ENCODE measurements at places on chromosomes 5 and 9. TPM values are rescaled to one million over a fixed set of nuclear protein-coding genes. Genes with fewer than 3 reads are reported as not detected.

GRCh38 chr9:123329329-123329955, 26.6 kb upstream of the CRB2 start:
- no peaks in the 10 kb centered on the region for H3K27me3 ChIP-seq
- H3K4me3 ChIP-seq = no peak overlapping the region
- DNase-seq = no peak

DNA sequence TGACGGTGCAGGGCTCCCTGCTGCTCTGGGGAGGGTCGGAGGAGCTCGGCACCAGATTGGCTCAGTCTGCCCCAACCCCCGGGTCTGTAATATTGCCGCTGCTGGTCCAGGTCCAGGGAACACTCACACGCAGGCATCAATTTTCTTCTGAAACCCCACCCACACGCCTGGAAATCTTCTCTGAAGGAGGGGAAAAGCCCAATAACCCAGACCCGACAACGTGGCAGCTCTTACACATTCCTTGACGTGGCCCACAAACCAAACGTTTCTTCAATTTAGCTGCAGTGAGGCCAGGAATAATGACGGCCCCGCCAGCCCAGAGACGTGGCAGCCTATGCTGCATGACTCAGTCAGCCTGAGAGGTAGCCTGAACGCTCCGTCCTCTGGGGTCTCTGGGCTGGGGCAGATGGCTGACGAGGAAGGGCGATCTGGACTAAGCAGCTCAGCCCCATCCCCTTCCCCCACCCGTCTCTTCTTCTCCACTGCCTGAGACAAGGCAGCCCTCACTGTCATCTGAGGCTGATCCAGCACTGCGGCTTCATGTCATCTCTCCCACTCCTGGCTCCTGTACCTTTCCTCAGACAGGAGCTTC, 9.9 kb upstream of the SPARC start:
- H3K27me3 ChIP-seq = no peaks in the 10 kb centered on the region
- peak overlapping the region; percentile 32 for H3K27ac ChIP-seq
- H3K4me3 ChIP-seq = no peak overlapping the region
- peaks cover 7% of the 10 kb centered on the region for H3K4me1 ChIP-seq

DNA sequence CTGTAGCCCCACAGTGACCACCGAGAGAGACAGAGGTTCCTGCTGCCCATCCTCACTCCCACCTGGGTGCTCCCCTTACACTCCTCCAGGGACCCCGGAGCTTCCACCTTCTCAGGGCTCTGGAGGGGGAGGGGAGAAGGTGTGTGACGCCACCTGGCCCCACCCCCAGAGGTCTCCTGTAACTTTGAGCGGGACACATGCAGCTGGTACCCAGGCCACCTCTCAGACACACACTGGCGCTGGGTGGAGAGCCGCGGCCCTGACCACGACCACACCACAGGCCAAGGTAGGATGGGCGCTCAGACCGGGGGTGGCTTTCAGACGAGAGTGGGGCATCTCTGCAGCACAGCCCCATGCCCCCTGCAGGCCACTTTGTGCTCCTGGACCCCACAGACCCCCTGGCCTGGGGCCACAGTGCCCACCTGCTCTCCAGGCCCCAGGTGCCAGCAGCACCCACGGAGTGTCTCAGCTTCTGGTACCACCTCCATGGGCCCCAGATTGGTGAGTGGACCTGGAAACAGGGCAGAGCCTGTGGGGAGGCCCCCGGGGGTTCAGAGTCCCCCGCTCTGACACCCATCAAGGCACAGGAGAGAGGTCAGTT, 4.5 kb downstream of the MAMDC4 start:
- no peak overlapping the region for H3K4me3 ChIP-seq
- peak; percentile 11 for DNase-seq
- peaks cover 18% of the 10 kb centered on the region for H3K36me3 ChIP-seq
- no peaks in the 10 kb centered on the region for H3K27me3 ChIP-seq

GRCh38 chr5:40405996-40406740, 273.5 kb upstream of the PTGER4 start:
- H3K4me3 ChIP-seq = no peak overlapping the region
- no peaks in the 10 kb centered on the region for H3K36me3 ChIP-seq
- peaks cover 25% of the 10 kb centered on the region for H3K4me1 ChIP-seq
- DNase-seq = no peak

DNA sequence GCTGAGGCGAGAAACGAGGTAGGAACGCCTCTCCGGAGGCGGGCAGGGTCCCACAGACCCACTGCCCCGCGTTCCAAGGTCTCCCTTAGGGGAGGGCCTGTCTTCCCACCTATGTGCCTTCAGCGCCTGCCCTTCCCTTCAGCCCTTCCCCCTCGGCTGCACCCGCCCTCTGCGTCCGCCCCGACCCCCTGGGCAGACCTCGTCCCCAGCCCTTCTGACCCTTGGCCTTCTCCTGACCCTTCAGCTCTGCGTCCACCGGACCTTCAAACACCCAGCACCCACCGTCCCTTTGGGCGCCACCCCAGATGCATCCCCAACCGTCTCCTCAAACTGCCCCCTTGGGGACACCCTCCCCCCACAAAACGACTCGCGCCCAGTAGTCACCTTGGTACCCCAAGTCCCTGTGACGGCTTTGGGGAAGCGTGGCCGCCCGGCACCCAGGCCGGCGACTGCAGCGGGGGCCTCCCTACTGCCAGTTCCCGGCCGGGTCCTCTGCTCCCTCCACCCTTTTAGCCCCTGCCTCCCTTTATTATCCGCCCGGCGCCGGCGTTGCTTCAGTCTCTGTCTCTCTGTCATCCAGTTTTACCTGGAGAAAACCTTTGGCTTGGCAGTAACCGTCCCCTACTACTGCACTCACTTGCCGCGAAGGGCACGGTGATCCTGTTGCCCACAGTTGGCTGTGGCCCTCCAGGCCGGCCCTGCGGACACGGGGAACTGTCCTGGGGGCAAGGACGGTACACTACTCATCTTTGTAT, 421 bp downstream of the RUSC2 start:
- no peaks in the 10 kb centered on the region for H3K36me3 ChIP-seq
- no peaks in the 10 kb centered on the region for H3K27me3 ChIP-seq
- DNase-seq = no peak
- H3K4me3 ChIP-seq = peak overlapping the region; percentile 68
- peak overlapping the region; percentile 94 for H3K27ac ChIP-seq

DNA sequence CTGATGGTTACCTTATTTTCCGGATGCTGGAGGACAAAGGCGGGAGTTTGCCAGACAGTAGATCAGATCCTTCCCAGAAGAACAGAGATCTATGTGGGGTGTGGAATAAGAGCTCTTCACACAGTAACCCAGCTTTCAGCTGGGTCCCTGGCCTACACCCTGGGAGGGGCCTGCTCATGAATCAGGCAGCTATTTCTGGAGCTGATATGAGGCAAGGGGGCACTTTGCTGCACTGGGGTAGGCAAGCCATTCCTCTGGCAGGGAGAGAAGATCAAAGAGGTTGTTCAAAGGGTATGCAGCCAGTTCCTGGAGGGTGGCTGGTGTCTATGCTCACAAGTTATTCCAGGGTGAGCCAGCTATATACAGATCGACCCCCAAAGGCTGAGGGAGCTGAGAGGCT, 48.6 kb downstream of the CYSTM1 start:
- peaks cover 72% of the 10 kb centered on the region for H3K4me1 ChIP-seq
- no peak overlapping the region for H3K4me3 ChIP-seq
- peaks cover 3% of the 10 kb centered on the region for H3K36me3 ChIP-seq
- no peak for DNase-seq
- H3K27ac ChIP-seq = peak overlapping the region; percentile 85
- H3K27me3 ChIP-seq = no peaks in the 10 kb centered on the region

DNA sequence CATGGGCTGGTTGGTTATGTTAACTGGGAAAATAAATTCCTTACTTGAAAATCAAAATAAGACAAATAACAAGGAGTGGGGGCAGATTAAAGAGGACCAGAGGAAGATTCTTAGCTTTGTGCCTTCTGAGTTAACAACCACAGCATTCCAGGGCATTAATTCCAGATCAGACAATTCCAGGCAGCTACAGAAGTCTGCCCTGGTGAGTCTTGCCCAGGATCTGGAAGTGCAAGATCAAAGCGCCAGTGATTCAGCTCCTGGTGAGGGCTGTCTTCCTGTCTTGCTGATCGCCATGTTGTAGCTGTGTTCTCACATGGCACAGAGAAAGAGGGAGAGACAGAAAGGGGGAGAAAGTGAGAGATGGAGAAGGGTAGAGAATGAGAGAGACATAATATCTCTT, 65.6 kb downstream of the ANXA2R start:
- H3K4me3 ChIP-seq = no peak overlapping the region
- no peak for DNase-seq
- H3K27ac ChIP-seq = no peak overlapping the region
- no peaks in the 10 kb centered on the region for H3K36me3 ChIP-seq
- H3K27me3 ChIP-seq = no peaks in the 10 kb centered on the region

DNA sequence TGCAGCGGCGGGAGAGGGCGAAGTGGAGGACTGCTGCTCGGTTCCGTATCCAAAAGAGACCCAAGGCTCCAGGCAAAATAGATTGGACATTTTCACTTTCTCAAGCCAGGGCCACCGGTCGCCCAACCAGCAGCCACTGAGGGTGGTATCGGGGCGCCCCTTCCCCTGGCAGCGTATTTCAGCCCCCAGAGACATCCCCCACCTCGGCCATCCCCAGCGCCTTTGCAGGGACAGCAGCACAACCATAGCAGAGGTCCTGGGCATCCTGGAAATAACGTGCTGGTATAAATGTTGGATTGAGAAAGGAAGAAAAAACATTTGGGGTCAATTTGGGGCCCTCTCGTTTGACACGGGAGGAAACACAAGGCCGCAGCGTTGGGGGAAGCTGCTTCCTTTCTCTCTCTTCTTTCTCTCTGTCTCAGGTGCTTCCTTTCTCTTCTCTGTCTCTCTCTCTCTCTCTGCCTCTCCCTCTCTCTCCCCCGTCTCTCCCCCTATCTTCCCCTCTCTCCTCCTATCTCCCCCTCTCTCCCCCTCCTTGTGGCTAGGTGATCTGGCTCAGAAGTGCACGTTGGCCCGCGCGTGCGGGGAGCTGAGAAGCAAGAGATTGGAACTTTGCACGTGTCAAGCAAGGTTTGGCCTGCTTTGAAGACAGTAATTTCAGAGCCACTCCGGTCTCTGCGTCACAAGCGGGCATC, 624 bp upstream of the RETREG1 start:
- H3K27ac ChIP-seq = peak overlapping the region; percentile 45
- no peaks in the 10 kb centered on the region for H3K36me3 ChIP-seq
- H3K4me1 ChIP-seq = peaks cover 18% of the 10 kb centered on the region
- peak overlapping the region; percentile 84 for H3K4me3 ChIP-seq
- DNase-seq = no peak

- H3K27ac ChIP-seq = peak overlapping the region; percentile 48
- no peaks in the 10 kb centered on the region for H3K27me3 ChIP-seq
- H3K36me3 ChIP-seq = peaks cover 41% of the 10 kb centered on the region
- H3K4me3 ChIP-seq = no peak overlapping the region
Measured at GRCh38 chr5:74630453-74631066, 10.0 kb downstream of the ENC1 start.

DNA sequence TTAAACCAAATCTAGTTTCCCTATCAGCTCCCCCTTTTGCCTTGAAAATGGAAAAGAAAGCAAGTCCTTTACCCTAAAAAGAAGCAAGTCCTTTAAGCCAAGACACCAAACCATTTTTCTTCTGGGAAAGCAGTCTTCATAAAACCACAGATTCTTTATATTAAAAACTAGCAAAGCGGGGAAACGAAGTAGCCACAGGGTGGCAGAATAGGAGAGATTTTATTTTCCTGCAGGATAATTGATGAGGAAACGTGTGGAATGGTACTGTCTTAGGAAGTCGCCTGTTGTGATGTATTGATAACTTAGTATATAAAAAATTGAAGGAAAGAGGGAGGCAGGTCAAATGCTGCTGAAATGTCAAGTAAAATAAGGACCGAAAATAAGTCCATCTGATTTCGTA, 41.1 kb downstream of the ZNF883 start:
- no peak for DNase-seq
- H3K27me3 ChIP-seq = no peaks in the 10 kb centered on the region
- no peaks in the 10 kb centered on the region for H3K4me1 ChIP-seq

GRCh38 chr5:146867996-146868708, 10.4 kb downstream of the PPP2R2B start:
- no peak for DNase-seq
- no peaks in the 10 kb centered on the region for H3K4me1 ChIP-seq
- no peaks in the 10 kb centered on the region for H3K27me3 ChIP-seq
- H3K36me3 ChIP-seq = no peaks in the 10 kb centered on the region

GRCh38 chr9:119272500-119273211, 96.6 kb downstream of the BRINP1 start:
- H3K36me3 ChIP-seq = no peaks in the 10 kb centered on the region
- H3K27me3 ChIP-seq = no peaks in the 10 kb centered on the region
- no peak for DNase-seq
- no peaks in the 10 kb centered on the region for H3K4me1 ChIP-seq
- no peak overlapping the region for H3K27ac ChIP-seq

- H3K27me3 ChIP-seq = no peaks in the 10 kb centered on the region
- no peak overlapping the region for H3K27ac ChIP-seq
- DNase-seq = no peak
- H3K36me3 ChIP-seq = peaks cover 21% of the 10 kb centered on the region
- H3K4me3 ChIP-seq = no peak overlapping the region
Measured at GRCh38 chr5:72237415-72237814, 82.6 kb downstream of the MRPS27 start.

DNA sequence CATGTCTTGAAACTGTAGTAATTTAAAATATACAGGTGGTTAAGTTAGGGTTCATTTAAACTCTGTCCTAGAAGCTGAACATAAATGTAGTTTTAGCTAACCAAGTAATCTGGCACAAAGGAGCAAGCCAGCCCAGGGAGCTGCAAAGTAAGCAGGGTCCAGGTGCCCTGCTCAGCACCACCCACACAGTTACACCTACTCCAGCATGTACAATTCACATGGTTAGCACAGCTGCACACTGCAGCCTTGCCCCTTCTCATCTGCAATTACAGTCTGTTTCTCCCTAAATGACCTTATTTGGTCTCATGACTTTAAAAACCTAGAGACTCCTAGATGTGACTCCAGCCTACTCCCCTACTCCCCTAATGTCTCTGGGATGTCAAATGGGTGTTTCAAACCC, 128.4 kb downstream of the EPB41L4A start:
- no peaks in the 10 kb centered on the region for H3K36me3 ChIP-seq
- H3K27ac ChIP-seq = no peak overlapping the region
- H3K27me3 ChIP-seq = no peaks in the 10 kb centered on the region
- DNase-seq = no peak

Gene PCDHB13
- 5.9 TPM for total RNA-seq

Gene SPOCK1
- 15.6 TPM for total RNA-seq

Gene PCDHB14
- total RNA-seq = 6.4 TPM

Gene PRSS3
- total RNA-seq = 91.2 TPM

Gene SYK
- total RNA-seq = 21.0 TPM

Gene NEK6
- total RNA-seq = 27.2 TPM

Gene MLANA
- total RNA-seq = not detected
